ENCODE measurements at places on chromosomes 1 and 21. TPM values are rescaled to one million over a fixed set of nuclear protein-coding genes. Genes with fewer than 3 reads are reported as not detected.

Gene OLIG2
- not detected for total RNA-seq

DNA sequence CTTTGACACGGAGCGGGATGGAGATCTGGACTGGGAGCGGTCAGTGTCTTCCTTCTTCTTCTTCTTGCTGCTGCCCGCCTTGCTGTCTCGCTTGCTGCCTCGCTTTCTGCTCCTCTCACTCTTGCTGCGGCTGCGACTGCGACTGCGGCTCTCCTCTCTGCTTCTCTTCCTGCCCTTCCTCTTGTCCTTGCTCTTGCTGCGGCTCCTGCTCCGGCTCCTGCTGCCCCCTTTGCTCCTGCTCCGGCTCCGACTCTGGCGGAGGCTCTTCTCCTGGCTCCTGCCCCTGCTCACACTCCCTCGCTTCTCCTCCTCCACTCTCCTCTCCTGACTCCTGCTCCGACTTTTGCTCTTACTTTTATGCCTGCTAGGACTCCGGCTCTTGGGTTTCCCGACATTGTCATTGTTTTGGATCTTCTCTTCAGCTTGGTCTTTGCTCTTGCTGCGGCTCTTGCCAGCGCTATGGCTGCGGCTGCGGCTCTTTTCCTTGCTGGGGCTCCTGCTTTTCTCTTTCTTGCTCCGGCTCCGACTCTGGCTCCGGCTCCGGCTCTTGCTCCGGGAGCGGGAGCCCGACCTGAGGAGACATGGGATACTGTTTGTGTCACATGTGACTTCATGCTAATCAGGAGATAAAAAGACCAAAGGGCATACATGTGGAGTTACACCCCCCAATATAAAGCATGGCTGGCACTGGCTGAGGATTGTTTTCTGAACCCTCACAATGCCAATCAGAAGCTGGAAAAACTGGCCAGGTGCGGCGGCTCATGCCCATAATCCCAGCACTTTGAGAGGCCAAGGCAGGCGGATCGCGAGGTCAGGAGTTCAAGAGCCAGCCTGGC, 25.2 kb upstream of the TMEM200B start:
- peak; percentile 79 for DNase-seq

Gene CD5L
- total RNA-seq = 11.9 TPM

DNA sequence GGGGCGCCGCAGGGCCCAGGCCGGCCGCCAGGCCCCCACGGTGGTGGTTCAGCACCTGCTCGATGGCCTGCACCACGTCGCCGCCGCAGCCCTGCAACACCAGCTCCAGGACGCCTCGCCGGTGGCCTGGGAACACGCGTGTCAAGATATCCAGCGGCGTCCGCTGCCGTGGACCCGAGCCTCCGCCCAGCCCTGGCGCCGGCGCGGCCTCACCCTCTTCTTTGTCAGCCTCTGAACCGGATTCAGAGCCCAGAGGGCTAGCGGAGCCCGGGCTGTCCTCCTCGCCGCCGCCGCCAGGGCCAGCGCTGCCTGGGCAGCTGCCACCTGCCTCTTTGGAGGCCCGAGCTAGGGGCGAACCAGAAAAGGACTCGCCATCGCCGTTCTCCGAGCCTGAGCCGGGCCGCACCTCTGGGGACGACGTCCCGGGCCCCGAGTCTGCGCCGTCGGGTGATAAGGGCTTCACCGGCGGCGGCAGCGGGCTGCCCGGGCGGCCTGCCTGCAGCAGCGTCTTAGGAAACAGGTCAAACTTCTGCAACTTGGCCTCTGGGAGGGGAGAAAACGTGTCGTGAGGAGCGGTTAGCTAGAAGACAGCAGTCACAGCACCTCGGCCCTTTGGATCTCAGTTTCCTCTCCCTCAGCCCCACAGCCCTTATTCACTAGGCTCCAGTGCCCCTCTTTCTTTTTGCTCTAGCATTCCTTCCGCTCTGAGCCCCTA, 3.9 kb downstream of the DMRTA2 start:
- no peak for DNase-seq

Gene POU2F1
- total RNA-seq = 4.7 TPM

DNA sequence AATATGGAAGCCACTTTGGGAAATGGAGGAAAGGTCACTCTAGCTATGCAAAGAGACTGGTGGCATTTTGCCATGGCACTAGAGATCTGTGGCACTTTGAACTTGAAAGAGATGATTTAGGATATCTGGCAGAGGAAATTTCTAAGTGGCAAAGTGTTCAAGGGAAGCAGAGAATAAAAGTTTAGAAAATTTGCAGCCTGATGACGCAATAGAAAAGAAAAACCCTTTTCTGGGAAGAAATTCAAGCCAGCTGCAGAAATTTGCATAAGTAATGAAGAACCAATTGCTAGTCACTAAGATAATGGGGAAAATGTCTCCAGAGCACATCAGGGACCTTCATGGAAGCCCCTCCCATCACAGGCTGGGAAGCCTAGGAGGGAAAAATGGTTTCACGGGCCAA, 191.1 kb upstream of the B3GALT2 start:
- no peak for DNase-seq

DNA sequence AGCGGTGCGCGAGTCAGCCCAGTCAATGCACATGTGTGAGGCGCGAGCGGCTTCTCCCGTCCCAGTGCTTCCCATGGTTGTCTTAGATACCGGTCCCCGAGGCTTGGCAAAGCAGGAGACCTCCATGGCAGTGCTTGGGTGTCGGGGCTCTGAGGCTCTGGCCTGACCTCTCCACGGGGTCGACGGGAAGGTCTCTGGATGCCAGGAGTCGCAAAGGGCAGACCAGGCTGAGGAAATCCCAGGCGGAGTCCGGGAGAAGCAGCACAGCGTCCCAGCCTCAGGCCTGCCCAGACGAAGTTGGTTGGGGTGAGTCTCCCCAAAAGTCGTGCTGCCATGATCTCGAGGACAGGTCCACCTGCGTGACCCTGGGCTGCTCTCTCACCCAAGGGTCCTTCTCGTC, 3881.6 kb downstream of the SRGAP2C start:
- DNase-seq = no peak

Gene MEX3A
- 1.1 TPM for total RNA-seq
